Fibroblast of pulmonary artery (primary cell): ENCODE measurements at places on chromosomes 2 and 18.

- DNase-seq = no peak
Measured at GRCh38 chr18:63207835-63208234, 111.7 kb downstream of the BCL2 start.

- no peak for DNase-seq
Measured at GRCh38 chr2:30942419-30942818, 135.2 kb upstream of the CAPN13 start.

DNA sequence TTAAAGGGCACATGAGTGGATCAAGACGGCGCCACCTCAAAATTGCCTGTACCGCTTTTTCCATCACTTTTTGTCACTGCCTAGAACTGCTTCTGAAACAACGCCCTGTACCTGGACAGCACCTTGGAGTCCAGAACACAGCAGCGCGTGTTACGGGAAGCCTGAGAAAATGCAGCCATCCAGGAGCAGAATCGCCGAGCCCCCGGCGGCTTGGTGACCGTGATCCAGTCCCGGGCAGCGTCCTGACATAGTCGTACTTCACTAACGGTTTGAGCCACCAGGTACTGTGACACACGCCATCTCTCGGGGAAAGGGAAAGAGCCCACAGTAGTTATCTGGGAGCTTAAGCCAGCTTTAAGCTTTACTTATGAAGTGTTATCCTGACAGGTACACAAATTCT, 168.9 kb upstream of the SALL3 start:
- DNase-seq = no peak

GRCh38 chr2:196399722-196400691, 228.6 kb upstream of the STK17B start:
- peak; percentile 98 for DNase-seq

DNA sequence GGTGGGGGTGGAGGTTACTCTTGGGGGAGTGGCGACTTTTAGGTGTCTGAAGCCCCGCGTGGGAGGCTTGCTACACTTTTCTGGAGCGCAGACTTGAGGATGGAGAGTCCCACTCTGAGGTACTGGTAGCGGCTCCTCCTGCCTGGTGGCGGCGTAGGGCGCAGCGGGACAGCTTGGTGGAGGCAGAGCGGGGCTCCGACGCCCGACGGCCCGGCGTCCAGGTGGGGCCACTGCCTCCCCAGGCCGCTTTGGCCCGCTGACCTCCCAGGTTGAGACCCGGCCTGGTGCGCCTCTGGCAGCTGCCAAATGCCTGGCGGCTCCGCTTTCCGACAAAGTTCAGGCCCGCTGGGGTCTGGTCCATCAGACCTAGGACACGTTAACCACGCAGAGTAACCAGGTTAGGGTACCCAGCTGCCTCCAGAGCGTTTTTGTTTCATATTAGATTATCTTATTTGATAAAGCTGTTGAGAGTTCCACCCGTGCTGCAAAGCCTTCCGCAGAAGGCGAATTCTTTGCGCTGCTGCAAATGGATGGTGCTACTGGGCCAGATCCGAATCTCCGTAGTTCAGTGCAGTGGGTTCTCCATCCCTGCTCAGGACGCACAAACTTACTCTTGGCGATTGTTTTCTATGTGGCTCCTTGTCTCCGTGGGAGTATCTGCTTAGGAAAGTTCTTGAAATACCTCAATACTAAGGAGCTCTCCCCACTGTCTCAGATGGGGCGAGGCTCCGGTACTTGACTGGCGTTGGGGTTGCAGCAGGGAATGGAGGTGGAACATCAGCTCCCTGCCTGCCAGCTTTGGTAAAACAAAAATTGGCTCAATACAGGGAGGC, 405.9 kb downstream of the XIRP2 start:
- peak; percentile 30 for DNase-seq

- DNase-seq = peak; percentile 64
Measured at GRCh38 chr18:58392324-58393000, 236.4 kb downstream of the ALPK2 start.

DNA sequence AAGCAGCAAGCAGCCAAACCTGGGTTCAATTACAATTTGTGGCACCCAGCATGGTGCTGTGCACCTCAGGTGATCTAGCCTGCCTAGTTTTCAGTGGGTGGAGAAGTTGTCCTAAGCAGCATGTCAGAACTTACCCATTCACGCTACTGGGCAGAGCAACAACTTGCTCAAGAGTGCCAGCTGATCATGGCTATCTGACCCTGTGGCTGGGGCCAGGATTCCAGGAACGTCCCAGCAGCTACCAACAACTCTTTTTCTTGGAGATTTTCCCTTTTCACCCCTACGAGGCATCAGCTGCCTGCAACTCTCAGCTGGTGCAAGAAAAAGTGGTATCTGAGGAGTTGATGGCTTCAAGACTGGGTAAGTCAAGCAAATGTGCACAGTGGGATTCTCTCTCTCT, 83.5 kb downstream of the SH3YL1 start:
- DNase-seq = no peak

DNA sequence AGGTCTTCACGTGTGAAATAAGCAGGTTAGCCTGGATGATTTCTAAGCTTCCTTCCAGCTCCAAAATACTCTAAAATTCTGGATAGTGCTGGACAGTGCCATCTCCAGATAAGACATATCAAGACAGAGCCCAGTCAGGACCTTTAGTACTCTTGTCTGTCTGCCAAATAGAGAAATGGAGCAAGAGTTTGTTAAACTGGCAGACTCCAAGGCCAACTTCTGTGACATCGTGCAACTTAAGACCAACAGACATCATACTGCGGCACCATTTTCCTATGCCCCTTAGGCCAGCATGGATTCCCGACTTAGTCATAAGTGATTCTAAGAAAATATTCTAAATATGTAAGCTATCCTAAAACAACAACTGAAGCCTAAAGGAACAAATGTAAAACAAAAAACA, 118.6 kb downstream of the RBMS1 start:
- DNase-seq = peak; percentile 78

- DNase-seq = peak; percentile 66
Measured at GRCh38 chr2:9211496-9211895, 4.9 kb downstream of the ASAP2 start.

DNA sequence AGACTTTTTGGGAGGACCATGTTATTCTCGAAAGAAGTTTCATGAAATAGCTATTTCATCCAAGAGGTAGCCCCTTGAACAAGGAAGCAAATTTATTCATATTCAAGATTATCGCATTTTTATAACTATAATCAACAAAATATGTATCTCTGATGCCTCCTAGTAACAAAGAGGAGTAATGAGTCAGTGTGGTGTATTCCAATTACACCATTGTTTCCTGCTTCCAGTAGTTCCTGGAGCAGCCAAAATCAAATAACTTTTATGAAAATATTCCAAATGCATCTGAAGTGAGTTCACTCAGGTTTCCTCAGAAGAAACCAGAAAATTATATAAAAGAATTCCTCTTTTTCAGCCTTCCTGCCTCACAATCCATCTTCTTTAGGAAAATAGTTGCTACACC, 43.0 kb downstream of the ANKRD36B start:
- peak; percentile 35 for DNase-seq

GRCh38 chr18:60560071-60560470, 187.5 kb upstream of the MC4R start:
- DNase-seq = no peak

DNA sequence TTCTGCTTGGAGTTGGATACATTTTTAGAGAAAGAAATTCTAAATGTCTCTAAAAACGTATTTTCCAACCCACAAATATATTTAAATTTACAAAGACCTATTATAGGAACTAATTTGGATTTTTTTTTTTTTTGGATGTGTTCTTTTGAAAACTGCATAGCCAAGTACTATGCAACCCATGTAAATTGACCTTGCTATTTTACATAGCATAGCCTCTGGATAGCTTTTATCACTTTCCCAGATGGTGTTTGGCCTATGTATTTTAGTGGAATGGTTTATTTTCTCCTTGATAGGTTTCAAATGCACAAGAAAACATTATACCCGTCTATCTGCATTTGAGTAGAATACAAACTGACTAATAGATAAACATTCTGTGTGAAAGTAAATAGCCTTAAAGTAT, 130.0 kb downstream of the FIGN start:
- no peak for DNase-seq

GRCh38 chr2:127428815-127429109, 10.5 kb downstream of the PROC start:
- no peak for DNase-seq

- peak; percentile 71 for DNase-seq
Measured at GRCh38 chr2:218398437-218399390, 954 bp upstream of the CTDSP1 start.

- DNase-seq = no peak
Measured at GRCh38 chr18:23682472-23682871, 6.8 kb upstream of the LAMA3 start.

DNA sequence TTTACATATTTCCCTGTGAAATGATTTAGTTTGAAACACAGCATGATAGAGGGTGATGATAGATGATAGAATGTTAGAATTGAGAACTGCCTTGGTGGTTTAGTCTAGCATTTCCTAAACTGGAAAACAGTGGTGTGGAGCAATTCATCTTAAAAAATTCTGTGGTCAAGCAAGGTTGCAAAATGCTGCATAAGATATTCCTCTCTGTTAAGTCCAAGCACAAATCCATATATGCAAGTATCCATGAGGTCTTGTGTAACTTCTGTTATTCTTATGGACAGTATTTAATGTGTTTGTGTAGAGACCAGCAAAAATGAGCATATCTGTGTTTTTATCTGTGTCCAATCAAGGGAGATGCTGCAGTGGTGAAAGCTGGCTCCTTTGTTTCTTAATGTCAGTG, 30.0 kb downstream of the CPS1 start:
- DNase-seq = peak; percentile 51

DNA sequence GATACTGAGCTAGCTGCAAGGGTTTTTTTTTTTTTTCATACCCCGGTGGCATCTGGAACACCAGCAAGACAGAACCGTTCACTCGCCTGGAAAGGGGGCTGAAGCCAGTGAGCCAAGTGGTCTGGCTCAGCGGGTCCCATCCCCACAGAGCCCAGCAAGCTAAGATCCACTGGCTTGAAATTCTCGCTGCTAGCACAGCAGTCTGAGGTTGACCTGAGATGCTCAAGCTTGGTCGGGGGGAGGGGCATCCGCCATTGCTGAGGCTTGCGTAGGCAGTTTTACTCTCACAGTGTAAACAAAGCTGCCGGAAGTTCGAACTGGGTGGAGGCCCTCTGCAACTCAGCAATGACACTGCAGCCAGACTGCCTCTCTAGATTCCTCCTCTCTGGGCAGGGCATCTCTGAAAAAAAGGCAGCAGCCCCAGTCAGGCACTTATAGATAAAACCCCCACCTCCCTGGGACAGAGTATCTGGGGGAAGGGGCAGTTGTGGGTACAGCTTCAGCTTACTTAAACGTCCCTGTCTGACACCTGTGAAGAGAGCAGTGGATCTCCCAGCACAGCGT, 5.1 kb upstream of the MIB1 start:
- DNase-seq = peak; percentile 57
